ENCODE measurements at places on chromosomes 2 and 18.

DNA sequence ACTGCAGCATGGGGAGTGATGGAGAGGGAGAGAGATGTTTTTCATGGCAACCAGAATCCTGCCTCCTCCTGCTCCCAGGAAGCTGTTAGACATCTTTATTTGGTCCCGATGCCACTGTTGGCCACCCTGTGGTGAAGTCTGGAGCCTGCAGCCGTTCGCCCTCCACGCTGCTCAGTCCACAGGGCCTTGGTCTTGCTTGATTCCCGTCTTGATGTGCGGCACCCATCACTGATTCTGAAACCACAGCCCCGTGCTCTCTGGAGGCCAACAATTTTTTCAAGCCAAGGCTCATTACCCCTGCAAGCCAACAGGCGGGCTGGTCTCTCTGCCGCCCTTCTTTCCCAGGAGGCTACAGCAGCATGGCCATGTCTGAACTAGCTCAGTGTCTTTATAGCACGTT, 24.5 kb downstream of the SIGLEC15 start:
- no peak for DNase-seq

- no peak for DNase-seq
These were observed 122.9 kb downstream of the TANC1 start for GRCh38 chr2:159091381-159091780.

DNA sequence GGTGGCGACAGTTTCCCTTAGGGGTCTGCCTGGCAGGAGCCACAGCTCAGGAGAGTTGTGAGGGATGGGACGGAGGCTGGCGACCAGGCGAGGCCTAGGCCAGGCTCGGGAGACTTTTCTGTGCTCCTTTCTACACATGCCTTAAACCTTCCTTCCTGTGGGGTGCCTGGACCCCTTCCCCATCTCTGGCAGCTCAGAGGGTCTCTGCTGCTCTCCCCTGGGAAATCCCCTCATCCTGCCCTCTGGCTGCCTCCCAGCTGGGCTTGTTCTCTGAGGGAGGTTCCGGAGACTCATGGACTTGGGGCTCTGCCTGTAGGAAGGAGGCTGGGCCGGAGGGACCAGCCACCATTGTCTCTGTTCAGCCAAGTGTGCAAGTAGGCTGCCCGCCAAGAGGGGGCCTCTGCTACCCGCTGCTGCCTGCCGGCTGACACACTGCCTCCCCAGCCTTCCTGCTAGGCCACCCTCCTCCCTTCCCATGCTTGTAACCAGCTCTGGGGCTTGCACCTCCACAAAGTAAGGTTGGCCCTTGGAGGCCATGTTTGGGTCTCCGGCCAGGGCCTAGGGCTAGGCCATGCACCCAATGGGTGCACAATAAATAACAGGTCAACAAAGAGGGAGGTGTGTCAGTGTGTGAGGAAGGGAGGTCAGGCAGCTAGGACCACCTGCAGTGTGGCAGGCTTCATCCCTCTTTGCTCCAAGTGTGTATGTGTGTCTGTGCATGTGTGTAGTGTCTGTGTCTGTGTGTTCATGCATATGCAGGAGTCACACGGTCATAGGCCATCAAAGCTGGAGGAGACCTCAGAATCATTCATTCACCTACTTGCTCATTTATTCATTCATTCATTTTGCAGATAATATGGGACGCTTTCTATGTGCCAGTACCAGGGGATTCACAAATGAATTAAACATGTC, 28.8 kb downstream of the PSD4 start:
- no peak for DNase-seq

- DNase-seq = no peak
These were observed 5.8 kb upstream of the CTDSP1 start for GRCh38 chr2:218393750-218394290.

DNA sequence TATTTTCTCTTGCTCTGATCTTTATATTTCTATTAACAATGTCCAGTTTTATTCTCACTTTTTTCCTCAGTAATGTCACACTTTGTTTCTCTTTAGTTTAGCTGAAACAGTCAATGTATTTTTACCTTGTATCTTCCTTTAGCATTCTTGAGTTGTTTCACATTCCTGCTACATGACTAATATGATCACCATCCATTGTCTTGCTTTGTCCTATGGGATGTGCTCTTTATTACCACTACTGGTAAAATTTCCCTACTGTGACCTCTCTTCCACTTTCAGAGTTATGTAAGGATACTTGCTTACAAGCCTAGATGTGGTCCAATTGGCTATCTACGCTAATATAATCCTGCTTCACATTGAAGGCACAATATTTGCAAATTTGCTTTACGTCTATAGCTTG, 457.9 kb downstream of the PIK3C3 start:
- DNase-seq = no peak

GRCh38 chr2:20141056-20141762, 83.7 kb downstream of the SDC1 start:
- DNase-seq = no peak

- no peak for DNase-seq
These were observed 68.6 kb downstream of the NYAP2 start for GRCh38 chr2:225468131-225468530.

DNA sequence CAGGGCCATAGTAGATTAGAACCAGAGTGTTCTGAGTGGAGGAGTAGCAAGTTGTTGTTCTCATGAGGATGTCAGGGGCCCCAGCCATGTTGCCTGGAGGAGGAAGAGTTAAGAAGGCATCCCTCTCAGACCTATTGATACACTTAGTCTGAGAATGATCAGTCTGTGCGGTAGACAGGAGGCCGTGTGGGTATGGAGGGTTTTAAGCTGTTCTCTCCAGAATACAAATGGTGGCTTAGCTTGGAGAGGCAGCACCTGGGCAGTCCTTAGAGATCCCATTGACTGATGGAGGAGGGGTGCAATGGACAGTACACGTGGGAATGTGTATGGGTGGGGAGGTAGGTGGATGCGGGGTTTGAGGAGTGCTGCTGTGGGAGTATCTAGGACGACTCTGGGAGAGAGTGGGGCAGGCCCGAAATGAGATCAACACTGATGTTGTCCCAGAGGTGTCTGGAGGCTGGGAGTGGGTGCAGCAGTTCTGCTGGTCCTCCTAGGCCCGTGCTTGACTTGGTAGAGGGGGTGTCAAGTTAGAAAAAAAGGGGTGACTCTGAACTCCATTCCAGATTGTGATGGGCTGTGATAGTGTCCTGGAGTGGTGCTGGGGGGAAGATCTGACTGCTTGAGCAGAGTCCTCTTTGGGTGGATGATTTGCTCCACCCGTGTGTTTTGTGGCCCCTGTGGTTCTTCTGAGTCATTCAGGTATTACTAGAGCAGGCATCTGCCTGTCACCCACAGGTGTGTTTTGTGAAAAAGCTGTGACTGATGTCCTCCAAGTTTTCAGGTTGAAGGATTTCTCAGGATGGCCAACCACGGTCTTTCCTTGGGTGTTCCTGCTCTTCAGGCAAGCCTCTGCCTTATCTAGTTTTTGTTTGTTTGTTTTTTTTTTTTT, 44.7 kb downstream of the C2orf42 start:
- DNase-seq = no peak

DNA sequence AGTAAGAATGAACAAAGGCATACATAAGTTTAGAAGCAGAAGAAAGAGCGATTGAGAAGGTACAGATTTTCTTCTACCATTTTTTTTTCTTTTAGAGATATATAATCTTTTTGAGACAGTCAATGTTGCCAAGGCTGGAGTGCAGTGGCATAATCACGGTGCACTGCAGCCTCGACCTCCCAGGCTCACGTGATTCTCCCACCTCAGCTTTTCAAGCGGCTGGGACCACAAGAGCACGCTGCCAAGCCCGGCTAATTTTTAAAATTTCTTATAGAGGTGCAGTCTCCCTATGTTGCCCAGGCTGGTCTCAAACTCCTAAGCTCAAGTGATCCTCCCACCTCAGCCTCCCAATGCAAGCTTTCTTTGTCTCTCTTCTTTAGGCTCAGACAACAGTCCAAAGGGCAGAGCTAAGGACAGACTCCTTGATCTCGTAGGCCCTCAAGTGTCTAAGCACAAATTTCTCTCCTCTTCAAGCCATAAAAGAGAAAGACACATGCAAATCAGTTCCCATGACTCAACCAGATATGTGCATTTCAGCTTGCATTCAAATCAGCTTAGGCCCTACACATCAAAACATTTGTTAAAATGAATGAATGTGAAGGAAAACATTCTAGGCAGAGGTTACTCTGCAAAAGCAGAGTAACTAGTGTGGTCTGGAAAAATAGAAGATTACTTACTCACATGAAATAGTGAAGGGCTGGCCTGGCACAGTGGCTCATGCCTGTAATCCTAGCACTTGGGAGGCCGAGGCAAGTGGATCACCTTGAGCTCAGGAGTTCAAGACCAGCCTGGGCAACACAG, 18.0 kb downstream of the ITSN2 start:
- DNase-seq = no peak

DNA sequence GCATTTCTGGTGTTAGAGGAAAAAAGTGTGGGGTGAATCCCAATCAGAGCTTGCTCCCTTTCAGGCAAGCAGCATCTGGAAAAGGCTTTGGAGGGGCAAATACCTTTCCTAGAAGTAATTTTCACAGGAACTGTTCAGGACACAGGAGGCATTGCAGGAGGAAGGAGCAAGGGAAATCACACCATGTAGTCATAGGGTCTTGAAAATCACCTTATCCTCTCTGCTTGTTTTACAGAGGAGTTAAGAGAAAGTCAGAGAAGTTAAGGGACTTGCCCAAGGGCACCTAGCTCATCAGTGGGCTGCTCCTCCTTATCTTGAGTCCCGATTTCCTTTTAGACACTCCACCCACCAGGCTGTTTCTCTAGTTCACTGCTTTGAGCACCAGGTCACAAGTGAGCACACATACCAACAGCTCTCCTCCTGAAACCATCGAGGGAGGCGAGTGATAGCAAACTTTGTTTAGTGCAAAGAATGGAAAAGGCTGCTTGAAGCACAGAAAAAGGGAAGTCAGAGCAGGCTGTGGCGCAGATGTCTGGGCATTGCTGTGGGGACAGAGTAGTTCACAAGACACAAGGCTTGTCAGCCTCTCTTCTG, 89.2 kb upstream of the CXCR4 start:
- no peak for DNase-seq

- no peak for DNase-seq
These were observed 279.6 kb downstream of the PARD3B start for GRCh38 chr2:204824751-204825453.
